Activated T-cell treated with anti-CD3 and anti-CD28 coated beads for 4 hours (primary cell): ENCODE measurements at places on chromosomes 1 and 21.

DNA sequence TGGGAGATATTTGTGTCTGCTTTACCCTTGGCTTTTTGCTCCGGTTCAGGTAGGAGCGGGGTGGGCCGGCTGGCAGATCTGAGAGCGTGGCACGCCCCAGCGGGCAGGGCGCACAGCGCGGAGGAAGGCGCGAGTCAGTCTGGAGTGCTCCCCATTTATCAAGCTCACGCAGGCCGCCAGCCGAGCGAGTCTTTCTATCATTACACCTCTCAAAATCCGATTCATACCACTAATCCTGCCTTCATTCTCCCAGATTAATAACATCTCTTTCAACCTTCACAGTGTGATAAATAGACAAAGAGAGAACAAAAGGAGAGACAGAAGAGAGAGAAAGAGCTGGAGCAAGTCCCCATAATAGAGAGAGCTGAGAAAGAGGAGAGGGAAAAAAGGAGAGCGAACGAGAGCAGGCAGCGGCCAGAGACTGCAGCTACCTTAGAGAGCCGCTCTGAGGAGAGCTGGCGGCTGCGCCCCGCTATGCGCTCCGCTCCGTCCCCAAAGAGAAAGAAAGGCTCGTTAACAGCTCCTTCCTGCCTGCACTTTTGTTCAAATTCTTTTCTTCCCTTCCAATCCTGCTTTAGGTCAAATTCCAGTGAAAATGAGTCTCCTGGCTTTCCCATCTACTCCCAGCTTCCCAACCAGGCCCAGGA lies 48.0 kb downstream of the DMAP1 start:
- no peak for DNase-seq

- no peak for DNase-seq
These were observed 154.5 kb downstream of the ACTL8 start for GRCh38 chr1:17909634-17910033.

DNA sequence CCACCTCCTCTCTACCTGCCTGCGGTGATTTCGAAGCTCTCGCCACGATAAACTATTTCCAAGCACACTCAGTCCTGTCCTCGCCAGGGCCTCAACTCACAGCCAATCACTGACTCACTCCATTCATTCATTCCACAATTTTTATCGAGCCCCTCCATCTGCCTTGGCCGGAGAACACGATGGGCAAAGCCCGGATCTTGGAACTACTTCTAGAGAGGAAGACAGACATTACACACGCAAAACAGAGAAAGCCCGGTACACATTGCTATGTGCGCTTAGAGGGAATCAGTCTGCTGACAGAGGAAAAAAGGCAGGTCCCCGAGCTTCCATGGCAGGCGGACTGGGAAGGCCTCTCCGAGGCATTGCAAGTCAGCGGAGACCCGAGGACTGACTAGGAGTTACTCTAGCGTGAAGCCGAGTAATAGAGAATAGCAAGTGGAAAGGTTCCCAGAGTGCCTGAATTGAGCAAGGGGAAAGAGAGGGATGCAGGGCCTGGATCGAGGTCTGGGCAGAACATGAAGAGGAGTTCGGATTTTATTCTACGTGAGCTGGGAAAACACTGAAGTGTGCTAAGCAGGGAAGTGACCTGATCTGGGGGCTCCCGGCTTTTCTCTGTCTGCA lies 54.2 kb upstream of the DNAJC6 start:
- DNase-seq, result no peak

GRCh38 chr1:98661544-98662355 lies at the start of gene SNX7:
SNX7 (plus strand) TSS chr1:98661721; CDS start chr1:98661732, 11 bp downstream.
- no peak for DNase-seq

- no peak for DNase-seq
These were observed 35.3 kb upstream of the RALGPS2 start for GRCh38 chr1:178689769-178690168.

DNA sequence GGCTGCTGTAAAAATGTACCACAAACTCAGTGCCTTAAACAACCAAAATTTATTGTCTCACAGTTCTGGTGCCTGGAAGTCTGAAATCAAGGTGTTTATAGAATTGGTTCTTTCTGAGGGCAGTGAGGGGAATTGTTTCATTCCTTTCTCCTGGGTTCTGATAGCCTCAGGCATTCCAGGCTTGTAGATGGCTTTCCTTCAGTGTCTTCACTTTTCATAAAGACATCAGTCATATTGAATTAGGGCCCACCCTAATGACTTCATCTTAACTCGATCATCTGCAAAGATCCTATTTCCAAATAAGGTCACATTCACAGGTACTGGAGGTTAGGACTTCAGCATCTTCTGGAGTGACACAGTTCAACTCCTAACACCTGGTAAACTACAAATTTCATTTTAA lies 15.0 kb downstream of the CDKN2C start:
- no peak for DNase-seq

- DNase-seq, result no peak
These were observed 126.1 kb upstream of the KLHDC7A start for GRCh38 chr1:18354612-18355011.

DNA sequence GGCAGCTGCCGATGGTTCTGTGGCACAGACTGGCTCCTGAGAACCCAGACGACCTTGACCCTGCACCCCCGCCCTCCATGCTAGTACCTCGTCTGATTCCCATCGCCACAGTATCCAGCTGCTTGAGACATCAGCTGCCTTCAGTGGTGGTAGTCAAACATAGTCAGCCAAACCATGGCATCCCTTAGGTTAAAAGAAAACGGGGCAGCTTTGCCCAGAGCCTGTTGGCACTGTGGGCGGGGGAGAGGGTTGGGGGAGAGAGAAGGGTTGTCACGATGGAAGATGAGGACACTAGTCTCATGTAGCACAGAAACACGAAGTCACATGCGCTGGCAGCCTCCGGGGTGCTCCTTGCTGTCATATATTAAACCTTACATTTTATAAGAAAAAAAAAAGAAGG lies 961 bp upstream of the TDRD5 start:
- no peak for DNase-seq

DNA sequence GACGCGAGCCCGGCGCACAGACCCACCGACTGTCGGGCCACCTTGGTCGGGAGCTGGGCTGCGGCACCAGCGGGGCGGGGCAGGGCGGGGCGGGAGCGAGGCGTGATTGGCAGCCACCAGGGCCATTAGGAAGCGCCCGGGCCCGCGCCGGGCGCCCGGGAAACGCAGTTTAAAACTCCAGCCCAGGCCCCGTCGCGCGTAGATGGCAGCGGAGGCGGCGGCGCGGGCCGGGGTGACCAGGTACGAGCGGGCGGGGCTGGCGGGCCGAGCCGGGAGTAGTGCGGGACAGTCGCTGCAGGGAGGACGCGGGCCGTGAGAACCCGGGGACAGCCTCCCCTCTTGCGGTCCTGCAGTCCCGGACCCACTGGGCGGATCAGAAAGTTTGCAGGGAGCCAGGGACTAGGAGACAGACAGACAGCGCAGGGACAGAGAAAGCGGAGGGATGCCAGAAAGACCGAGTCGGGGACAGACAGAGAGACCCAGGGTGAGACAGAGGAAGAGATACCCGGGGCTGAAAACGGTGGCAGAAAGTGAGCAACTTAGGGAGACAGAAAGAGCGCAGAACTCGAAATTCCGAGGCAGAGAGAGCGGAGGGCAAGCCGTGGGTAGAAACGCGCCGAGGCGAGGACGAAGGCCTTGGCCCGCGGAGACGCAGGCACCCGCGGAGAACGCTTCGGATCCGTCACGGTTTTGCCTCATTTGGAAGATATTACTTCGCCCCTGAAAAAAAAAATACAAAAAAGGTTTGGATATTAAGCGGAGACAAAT lies at the start of gene DMBX1:
TSS of gene DMBX1 (plus strand) at position 199 of the 768 bp plus-strand sequence. CDS start 17,175 bp downstream, outside the sequence.
- DNase-seq, result no peak

DNA sequence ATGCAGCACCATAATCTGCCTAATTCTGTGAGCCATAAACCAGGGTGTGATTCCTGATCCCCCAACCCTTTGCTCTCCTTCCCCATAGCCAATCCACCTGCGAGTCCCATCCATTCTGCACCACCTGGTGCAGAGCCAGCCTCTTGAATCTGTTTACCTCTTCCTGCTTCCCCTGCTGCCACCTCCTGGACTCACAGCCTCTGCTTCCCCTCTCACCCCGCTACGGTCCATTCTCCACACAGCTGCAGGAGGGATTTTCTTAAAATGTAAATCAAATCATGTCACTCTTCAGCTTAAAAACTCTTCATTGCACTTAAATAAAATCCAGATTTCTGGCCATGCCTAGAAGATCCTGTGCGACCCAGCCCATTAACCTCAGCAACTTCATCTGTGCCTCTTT lies 186.7 kb downstream of the FOXD2 start:
- DNase-seq, result no peak

- no peak for DNase-seq
These were observed 55.3 kb downstream of the SETD4 start for GRCh38 chr21:36005018-36005417.

DNA sequence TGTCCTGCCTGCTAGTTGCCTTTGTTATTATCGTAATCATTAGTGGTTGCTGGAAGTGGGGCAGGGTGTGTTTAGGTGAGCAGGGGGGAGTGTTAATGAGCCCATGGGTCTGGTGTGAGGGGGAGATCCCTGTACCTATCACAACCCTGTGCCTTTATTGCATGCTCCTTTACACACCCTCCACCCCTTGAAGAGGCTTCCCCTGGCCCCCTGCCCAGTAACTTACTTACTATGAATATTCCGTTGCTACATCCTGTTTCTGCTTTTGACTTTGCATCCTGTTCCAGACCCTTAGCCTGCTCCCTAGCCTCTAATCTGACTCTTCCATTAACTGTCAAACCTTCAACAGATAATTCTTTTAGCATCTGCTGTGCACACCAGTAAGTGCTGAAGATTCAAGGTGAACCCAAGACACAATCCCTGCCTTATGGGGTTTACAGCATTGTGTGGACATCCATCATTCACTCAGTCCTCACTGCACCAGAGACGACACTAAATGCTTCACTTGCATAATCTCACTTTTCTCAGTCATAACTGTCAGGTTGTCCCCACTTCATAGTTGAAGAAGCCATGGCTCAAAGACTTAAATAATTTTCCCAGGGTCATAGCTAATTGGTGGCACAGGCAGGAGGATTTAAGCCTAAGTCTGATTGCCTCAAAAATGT lies 47.9 kb downstream of the CDC7 start:
- DNase-seq, result no peak

GRCh38 chr1:165303386-165303785 lies 53.1 kb downstream of the LMX1A start:
- no peak for DNase-seq

DNA sequence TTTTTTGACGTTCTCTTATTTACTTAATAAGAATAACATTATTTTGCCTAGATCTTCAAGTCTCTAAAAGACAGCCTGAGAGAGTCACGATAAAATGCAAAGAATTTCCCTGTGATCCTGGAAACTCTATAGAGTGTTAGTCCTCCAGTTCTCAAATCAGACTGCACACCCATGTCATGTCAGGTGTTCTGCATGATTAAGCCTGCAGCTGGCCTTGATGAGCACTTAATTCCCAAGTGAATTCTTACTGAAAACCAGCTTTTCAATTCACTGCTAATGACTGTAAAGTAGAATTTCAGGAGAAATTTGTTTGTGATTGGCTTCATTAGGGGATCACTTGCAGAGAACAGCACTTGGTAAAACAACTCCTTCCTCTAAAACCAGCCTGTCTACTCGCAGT lies 41.9 kb downstream of the CHML start:
- DNase-seq, result no peak

- no peak for DNase-seq
These were observed 2.9 kb upstream of the CLIC4 start for GRCh38 chr1:24742090-24742938.

DNA sequence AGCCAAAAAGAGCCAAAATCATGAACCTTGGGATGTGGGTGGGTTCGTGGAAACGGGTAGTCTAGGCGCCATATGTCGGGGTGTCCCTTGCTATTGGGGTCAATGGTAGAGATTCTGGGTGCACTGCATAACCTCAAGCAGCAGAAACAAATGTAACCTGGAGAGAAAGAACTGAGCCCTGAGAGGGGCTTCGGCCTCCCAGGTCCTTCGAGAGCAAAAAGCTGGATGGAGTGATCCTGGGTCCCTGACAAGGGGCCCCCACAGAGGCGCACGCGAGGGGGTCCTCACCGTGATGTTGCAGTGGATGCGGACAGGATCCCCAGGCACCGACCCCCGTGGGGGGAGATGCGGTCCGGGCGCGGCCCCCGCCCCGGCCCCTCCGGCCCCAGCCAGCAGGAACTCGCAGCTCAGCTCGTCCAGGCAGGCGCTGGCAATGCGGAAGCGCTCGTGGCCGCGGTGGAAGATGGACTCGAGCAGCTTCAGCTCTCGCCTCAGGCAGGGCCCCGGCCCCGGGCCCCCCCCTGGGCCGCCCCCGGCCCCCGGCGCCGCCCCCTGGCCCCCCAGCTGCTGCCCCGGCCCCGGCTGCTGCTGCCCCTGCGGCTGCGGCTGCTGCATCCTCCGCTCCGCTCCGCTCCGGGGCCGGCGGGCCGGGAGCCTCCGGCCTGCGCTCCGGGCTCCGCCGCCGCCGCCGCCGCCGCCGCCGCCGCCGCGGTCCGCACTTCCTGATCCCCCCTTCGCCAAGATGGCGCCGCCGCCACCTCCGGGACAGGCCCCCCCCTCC lies at the start of gene UBE2Q1:
TSS of gene UBE2Q1 (minus strand) at position 724 of the 781 bp plus-strand sequence. CDS start at position 615, 109 bp downstream.
- DNase-seq, result peak; percentile 17

DNA sequence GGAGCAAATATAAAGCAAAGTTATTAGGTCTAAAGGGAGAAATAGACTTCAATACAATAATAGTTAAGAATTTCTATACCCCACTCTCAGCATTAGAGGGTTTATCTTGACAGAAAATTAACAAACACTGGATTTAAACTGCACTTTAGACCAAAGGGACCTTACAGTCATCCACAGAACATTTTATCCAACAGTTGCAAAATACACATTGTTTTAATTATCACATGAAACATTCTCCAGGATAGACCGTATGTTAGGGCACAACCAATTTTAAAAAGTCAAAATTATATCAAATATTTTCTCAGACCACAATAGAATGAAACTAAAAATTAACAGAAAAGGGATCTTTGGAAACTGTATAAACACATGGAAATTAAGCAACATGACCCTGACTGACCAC lies 384.5 kb upstream of the C1orf87 start:
- no peak for DNase-seq

DNA sequence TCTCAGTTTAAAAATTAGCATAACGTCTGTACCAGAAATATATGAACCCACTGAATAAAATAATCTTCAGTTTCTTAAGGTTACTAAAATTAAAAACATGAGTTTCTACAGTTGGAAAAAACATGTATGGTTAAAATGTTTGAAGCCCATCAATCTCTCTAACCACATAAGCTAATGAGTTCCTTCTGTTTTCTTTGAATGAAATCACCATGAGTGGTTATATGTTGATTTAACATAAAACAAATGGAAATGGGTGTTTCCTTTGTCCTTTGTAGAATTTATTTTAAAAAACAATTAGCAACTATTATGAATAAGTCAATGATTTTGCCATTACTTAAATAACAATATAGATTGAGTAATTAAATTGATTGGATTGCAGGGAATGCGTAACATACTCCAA lies 3.0 kb upstream of the ADGRL2 start:
- DNase-seq, result no peak

GRCh38 chr1:2867861-2868260 lies 66.4 kb upstream of the TTC34 start:
- no peak for DNase-seq

- no peak for DNase-seq
These were observed 31.4 kb downstream of the AK2 start for GRCh38 chr1:33005117-33005837.

- DNase-seq, result no peak
These were observed 6.0 kb downstream of the TRNP1 start for GRCh38 chr1:26999440-26999987.

GRCh38 chr1:161172776-161173376 lies 4.4 kb downstream of the B4GALT3 start:
- no peak for DNase-seq
